ENCODE measurements at places on chromosomes 12 and 14.
A peak's percentile ranks its signal among the peaks of the same experiment; 100 is the strongest.

DNA sequence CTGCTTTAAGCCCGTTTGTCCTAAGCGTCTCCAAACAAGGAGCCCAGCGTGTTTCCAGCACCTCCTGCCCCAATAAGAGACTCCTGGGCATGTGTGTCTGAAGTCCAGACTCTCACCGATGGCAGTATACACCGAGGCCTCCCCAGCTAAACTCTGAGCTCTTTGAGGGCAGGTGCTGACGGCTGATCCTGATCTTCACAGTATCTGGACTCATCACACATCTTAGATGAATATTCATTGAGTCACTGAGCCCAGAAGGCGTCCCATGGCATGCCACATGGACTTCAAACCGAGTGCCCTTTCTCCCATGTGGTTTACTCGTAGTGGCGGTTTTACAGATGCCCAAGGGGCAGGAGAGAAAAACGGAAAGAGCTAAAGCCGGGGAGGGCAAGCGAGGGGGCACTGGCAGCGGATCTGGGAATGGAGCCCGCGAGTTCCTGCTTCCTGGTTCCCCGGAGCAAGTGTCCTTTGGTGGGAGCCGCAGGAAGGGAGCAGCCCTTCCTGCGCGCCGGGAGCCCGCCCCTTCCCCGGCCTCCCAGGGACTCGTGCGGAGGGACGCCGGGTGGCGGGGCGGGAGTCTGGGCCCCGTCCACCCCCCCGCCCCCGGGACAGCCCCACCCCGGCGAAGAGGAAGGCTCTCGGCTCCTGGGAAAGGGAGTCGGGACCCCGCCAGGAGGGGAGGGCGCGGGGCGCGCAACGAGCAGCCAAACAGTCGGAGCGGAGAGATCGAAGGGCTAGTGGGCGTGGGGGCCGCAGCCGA is 585 bp upstream of the TEAD4 start:
- DNase-seq = no peak

GRCh38 chr14:80954687-80955299 is 628 bp upstream of the TSHR start:
- DNase-seq = peak; percentile 48

DNA sequence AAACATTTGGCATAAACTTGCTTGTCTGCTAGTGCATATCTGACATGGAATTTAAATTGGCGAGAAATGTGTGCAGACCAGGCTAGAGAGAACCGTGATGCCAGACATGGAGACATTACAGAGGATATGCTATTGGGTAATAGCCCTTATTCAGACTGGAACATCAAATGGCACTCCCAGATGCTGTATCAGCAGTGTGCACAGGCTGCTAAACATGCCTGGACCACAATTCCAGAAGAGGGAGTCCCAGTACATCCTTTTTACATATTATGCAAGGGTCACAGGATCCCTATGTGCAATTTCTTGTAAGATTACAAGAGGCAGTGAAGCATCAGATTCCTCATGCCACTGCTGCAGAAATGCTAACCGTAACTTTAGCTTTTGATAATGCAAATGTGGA is 354.5 kb upstream of the FOXG1 start:
- no peak for DNase-seq

DNA sequence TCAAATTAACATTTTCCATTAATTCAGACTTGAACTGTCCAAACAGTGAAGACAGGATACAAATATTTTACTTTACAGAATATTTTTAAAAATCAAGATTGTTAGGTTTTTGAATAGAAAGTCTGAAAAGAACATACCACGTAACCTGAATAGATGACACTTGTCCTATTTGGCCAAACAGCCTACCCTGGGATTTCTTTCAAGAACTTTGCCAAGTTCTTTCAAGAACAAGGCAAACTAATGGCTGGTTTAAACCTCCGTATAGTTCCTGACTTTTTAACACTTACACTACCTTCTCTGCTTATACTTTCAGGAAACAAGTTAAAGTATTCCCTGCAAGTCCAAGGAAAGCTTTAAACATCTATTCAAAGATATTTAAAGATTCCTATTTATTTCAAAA is 35.0 kb downstream of the MAP4K5 start:
- DNase-seq = no peak

DNA sequence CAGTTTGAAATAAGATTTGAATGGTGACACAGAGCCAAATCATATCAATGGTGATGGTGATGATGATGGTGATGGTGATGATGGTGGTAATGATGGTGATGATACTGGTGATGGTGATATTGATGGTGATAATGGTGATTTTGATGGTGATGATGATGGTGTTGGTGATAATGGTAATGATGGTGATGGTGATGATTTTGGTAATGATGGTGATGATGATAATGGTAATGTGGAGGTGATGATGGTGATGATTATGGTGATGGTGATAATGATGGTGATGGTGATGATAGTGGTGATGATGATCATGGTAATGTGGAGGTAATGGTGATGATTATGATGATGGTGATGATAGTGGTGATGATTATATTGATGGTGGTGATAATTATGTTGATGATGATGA is 311.9 kb upstream of the SFSWAP start:
- DNase-seq = no peak

DNA sequence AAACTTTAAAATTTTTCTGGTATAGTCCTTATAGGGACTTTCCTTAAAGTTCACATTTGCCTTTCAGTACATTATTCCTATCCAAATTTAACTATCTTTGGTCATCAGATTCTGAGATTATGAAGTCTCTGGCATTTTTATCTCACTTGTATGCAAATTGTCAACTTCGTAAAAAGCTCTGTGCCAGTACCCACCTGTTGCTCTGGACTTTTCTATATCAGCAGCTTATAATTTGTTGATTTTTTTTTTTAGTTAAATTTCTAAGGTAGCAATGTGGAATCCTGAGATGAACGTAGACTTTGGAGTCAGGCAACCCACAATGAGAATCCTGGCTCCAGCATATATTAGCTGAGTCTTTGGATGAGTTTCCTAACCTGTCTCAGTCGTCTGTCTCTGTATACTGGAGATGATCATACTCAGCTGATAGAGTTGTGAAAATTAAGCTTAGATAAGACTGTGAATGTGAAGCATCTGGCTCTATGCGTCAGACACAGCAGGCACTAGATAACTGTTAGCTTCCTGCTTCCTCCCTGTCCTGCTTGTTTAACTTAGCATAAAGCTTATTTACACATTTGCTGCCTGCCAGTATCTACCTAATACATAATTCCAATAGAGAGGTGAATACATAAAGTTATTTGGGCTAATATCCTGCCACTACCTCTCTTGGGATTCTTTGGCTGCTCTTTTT is 59.8 kb downstream of the MARK3 start:
- DNase-seq = no peak

DNA sequence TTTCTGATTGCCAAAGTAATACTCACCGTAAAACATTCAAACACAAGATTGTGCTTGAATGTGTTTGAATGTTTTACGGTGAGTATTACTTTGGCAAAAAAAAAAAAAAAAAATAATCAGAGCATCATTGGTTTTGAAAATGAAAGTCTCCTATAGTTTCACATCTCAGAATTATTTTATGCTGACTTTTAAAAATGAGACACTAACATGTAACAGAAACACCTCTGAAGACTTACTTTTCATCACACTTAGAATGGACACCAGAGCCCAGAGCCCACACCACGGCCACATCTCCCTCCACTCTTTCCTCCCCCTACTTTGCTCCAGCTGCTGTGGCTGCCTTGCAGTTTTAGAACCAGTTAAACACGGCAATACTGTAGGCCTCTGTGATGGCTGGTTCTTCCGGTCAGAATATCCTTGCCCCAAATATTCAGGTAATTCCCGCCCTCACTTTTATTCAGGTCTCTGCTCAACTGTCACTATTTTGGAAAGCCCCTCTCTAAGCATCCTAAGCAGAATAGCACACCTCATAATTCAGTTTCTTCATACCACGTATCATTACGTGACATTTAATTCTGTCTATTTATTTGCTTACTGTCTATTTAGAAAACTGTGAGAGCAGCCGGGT is 138.9 kb upstream of the MAX start:
- DNase-seq = no peak

- DNase-seq = no peak
These were observed 34.1 kb downstream of the ACADS start for GRCh38 chr12:120759591-120760348.

DNA sequence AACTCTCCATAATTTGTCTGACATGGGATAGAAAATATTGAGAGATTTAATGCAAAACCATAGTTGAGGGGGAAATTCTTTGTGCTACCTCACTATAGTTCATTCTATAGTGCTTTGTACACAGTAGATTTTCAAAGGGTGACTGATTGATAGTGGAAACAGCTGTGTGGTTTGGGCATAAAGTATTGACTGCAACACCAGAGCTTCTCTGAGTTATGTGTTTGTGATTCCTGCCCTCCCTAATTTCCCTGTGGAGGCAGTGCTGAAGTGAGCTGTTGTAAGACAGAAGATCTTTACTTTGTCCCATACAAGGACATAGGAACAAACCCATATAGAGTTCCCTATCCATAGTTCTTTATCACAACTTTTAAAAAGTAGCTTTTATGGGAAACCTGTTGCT is 47.1 kb downstream of the PTPRQ start:
- no peak for DNase-seq

DNA sequence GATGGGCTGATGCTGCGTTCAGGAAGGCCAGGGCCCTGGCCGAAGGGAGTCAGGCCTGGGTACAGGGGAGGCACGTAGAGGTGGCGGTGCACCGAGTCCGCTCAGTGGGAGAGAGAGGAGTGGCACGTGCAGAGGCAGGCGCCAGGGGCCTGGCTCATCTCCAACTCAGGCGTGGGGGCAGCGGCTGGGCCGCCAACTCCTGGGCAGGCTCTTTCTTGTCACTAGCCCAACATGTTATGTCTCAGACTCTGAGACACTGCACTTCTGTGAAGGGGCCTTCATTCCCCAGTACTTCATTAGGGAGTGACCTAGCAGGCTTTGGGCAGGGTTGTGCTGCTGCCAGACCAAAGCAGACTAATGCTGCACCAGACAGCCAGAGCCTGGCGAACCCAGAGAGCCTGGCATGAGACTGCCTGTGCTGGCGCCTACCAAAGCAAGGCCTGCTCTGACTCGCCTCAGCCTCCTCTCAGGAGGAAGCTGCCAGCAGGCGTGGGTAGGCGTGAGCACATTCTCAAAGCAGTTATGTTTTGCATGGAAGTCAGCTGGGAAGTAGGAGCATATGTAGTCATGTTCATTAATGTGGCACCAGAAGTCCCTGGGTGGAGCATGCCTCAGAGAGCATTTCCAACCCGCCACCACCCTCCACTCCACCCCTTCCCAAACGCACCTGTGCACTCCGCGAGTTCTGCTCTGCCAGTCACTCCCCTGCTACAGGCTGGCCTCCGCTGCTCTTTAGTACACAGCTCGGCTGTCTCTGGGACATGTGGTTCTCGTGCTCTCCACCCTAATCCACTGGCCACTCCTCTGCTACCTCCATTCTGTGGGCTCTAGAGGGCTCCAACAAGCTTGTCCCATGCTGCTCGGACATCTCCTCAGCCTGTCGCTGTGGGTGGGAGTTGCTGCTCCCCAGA is 9.7 kb downstream of the CKB start:
- DNase-seq = no peak

DNA sequence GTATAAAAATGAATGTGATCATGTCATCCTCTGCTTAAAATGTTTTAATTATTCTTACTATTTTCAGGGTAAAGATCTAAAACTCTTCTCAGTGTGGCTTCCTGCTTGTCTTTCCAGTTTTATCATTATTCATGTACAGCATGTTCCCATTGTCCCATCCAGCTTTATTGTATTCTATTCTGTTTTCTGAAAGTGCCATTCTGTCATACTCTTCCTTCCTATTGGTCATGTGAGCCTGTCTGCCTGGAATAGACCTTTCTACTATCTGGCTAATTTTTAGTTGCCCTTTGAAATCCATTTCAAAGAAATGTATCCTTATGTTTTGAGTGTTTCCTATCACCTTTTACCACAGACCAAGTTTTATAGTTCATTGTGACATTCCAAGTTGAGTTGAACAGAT is 34.9 kb downstream of the PALS1 start:
- no peak for DNase-seq

- DNase-seq = no peak
These were observed 1102.8 kb upstream of the SEL1L start for GRCh38 chr14:82636426-82636825.

DNA sequence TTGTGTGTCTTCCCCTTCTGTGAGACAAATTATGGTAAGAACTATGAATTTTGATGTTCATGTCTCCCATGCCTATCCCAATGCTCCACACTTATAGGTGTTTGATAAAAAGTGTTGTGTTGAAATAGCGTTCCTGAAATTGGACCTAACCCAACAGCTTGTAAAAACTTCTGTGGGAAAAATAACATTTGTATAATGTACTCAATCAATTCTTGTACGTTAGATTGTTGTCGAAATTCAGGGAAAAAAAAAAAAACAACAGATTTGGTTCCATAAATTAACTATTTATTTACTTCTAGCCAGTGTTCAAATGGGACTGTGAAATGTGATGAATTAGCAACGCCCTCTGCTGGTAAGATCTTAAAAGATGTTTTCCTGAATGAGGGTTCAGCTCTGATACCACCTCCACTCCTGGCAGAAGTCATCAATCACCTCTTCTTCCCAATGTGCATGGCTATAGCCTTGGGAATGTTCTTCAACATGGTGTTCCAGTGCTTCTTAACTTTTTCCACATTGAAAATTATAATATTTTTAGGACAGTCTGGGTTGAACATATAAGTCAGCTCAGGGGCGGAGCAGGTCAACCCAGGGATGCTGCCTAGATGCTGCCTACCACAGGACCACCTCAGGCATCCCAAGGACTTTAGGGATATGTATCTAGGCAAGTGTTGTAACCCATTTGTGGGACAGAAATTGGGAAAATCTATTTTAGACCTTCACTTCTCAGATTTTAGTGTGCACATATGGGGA is 170.6 kb downstream of the OTOGL start:
- no peak for DNase-seq

Measured in stimulated activated CD8-positive, alpha-beta memory T cell treated with anti-CD3 and anti-CD28 coated beads, Interleukin-4, amount 100 ng/mL, for 4 hours (primary cell).